Caco-2 (cell line): ENCODE measurements at places on chromosomes 1 and 21. TPM values are rescaled to one million over a fixed set of nuclear protein-coding genes. Genes with fewer than 3 reads are reported as not detected.

- no peak for DNase-seq
- H3K36me3 ChIP-seq, result no peaks in the 10 kb centered on the region
- H3K27me3 ChIP-seq, result no peaks in the 10 kb centered on the region
- no peak overlapping the region for H3K27ac ChIP-seq
- H3K4me1 ChIP-seq, result no peaks in the 10 kb centered on the region
Observed at GRCh38 chr1:162030759-162031280, 7.2 kb upstream of the OLFML2B start.

Gene SLC44A5
- total RNA-seq, result 12.0 and 13.6 TPM in 2 replicates

DNA sequence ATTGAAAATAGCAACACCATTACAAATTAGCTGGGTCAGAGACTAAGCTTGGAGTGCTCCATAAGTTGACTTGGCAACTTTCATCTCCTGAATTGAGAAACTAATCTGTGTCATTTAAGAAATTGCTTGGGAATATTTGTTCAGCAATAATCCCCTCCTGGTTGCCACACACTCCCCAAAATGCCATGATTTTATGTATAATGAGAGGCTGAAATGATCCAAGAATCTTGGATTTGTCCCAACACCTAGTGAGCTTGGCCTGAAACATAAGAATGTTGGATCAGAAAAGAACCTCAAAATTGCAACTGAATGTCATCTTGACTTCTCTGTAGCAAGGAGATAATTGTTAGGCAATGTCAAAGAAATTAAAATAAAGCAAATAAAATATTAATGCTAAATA lies 805.9 kb upstream of the ADAMTS5 start:
- H3K36me3 ChIP-seq, result no peaks in the 10 kb centered on the region
- H3K4me1 ChIP-seq, result no peaks in the 10 kb centered on the region

DNA sequence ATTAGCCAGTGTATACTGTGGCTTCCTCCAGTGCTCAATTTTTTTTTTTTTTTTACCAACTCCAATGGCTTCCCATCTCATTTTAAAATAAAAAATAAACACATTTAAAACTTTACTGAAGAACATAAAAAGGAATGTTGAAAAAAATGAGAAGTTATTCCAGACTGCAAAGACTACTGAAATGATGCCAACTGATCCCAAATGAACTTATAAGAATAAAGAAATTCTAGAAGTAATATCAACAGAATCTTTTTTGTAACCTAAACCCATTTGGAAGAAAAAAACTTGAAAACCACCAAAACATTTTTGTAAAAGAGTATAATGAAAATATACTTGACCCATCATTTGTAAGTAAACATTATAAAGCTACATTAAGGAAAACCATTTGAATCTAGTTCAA lies 129.4 kb downstream of the FAF1 start:
- no peak overlapping the region for H3K4me3 ChIP-seq
- H3K27me3 ChIP-seq, result no peaks in the 10 kb centered on the region
- no peaks in the 10 kb centered on the region for H3K4me1 ChIP-seq
- no peak for DNase-seq
- no peaks in the 10 kb centered on the region for H3K36me3 ChIP-seq
- H3K27ac ChIP-seq, result no peak overlapping the region

Gene NPHP4
- total RNA-seq, result 12.3 TPM in 2 replicates

Gene FCER1G
- 1.5 and 2.6 TPM in 2 replicates for total RNA-seq

Gene FAM72D
- 5.1 and 5.9 TPM in 2 replicates for total RNA-seq

GRCh38 chr1:232273011-232273410 lies 356.9 kb downstream of the SIPA1L2 start:
- no peaks in the 10 kb centered on the region; the same call in 1 of the 2 replicates for H3K36me3 ChIP-seq
- H3K27ac ChIP-seq, result no peak overlapping the region
- H3K4me1 ChIP-seq, result peaks cover 10% of the 10 kb centered on the region; the same call in 1 of the 2 replicates
- H3K4me3 ChIP-seq, result no peak overlapping the region

DNA sequence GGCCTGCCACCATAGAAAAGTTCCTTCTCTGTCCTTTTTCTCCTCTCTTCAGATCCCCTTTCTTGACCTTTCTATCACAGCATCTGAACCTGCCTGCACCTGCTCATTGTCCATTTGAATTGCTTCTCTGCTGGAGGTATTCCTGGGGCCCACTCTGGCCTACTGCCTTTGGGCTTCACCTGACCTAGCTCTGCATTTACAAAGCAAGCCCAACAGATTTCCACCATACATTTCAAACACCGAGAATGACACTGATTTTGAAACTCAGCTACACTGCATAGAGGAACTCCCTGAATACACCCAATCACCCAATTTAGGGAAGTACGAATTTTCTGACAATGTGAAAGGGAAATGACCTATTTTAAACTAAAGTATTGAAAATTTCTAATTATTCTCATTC lies 284.5 kb upstream of the USP25 start:
- no peaks in the 10 kb centered on the region for H3K27me3 ChIP-seq
- no peak overlapping the region for H3K4me3 ChIP-seq
- DNase-seq, result no peak
- H3K36me3 ChIP-seq, result no peaks in the 10 kb centered on the region
- no peak overlapping the region for H3K27ac ChIP-seq
- H3K4me1 ChIP-seq, result peaks cover 35% of the 10 kb centered on the region

DNA sequence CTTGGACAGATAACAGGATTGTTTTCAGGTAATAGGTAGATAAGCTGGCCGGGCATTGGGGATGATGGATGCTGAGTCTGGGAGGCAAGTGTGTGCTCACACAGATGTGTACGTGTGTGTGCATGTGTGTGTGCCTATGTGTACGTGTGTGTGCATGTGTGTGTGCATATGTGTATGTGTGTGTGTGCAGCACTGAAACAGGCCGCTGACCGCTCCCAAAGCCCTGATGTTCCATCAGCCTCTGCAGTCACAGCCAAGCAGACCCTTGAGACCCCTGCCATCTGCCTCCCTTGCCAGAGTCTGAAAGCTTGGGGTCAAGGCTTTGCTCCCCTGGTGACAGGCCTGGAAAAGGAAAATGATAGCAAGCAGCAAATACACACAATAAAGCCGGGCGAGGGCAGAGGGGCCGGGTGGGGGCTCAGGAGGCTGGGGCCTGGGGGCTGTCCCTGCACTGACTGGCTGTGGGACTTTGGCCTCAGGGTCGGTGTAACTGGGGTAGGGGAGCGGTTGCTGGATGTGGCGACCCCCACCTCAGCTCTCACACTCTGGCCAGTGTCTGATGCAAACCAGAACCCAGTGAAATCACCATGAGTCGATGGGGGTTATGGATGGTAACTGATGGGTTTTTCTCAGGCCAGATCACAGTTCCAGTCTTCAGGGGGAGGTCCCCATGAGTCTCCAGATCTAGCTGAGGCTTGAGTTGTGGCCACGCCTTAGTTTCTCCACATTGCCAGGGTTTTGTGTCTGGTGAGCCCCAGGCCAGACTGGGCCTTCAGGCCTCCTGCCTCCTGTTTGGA lies 9.2 kb upstream of the TNFRSF8 start:
- no peak for DNase-seq
- H3K4me1 ChIP-seq, result peaks cover 7% of the 10 kb centered on the region
- no peaks in the 10 kb centered on the region for H3K36me3 ChIP-seq
- no peak overlapping the region for H3K4me3 ChIP-seq
- H3K27me3 ChIP-seq, result no peaks in the 10 kb centered on the region
- H3K27ac ChIP-seq, result no peak overlapping the region

Gene ELF3
- 116 and 126 TPM in 2 replicates for total RNA-seq

- no peak overlapping the region for H3K4me3 ChIP-seq
- H3K4me1 ChIP-seq, result peaks cover 14% of the 10 kb centered on the region
- H3K36me3 ChIP-seq, result no peaks in the 10 kb centered on the region
Observed at GRCh38 chr21:44881198-44881872, 7.8 kb upstream of the PTTG1IP start.
